ENCODE measurements at places on chromosomes 4 and X. TPM values are rescaled to one million over a fixed set of nuclear protein-coding genes. Genes with fewer than 3 reads are reported as not detected.

PFKFB1 gene
- total RNA-seq: 24.0 TPM

CT45A2 gene
- total RNA-seq: not detected

GRCh38 chrX:74325130-74326059 is 21.4 kb downstream of the ZCCHC13 start:
- no peak for DNase-seq

GRCh38 chrX:118249146-118249545 is 96.8 kb upstream of the WDR44 start:
- no peak for DNase-seq

- no peak for DNase-seq
Measured at GRCh38 chr4:147754037-147754445, 22.2 kb downstream of the ARHGAP10 start.

DNA sequence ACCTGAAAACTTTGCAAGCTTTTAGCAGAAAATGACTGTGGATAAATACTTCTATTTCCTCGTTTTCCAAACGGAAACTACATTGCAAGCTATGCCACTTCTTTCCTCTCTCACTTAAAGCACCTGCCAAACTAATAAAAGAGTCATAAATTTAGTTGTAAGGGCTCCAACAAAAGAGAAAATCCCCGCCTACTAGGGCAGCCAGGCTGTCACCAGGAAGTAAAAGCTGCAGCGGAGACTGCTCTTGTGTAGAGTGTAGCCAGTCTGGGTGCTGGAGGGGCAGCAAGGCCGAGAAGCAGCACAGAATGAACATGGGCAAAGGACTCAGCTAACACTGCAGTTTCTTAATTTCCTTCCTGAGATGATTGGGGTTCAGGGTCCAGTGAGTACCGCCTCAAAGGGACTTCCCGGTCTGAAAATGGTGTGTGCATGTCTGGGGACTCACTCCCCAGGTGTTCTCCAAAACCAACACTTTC is 89.3 kb upstream of the MAML3 start:
- DNase-seq: no peak

GRCh38 chr4:26356081-26356501 is 35.3 kb downstream of the RBPJ start:
- DNase-seq: no peak

GRCh38 chr4:44554768-44555167 is 96.7 kb downstream of the YIPF7 start:
- no peak for DNase-seq

GRCh38 chrX:136784231-136784630 is 3.5 kb upstream of the ARHGEF6 start:
- no peak for DNase-seq

GRCh38 chrX:10602646-10603045 is 17.7 kb downstream of the MID1 start:
- no peak for DNase-seq

- DNase-seq: no peak
Measured at GRCh38 chrX:110173192-110174175, 144.4 kb downstream of the AMMECR1 start.

GRCh38 chrX:154649503-154650220 is 3.7 kb downstream of the CTAG2 start:
- no peak for DNase-seq

BEND2 gene
- total RNA-seq: not detected

DNA sequence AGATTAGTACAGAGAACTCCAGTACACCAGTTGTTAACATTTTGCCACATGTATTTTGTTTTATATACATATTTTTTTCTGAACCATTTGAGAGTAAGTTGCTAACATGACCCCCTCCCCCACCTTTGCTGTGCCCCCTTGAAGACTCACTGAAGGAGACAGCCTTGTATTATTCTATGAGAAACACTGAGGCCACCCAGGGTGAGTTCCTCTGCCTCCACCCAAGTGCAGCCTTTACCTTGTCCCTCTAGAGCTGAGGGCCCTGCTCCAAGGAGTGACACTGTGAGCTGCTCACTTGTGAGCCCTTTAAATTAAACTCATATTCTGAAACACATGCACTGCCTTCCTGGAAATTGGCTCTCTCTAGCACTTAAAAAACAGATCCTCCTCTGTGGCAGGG is 21.1 kb downstream of the KIT start:
- no peak for DNase-seq

DNA sequence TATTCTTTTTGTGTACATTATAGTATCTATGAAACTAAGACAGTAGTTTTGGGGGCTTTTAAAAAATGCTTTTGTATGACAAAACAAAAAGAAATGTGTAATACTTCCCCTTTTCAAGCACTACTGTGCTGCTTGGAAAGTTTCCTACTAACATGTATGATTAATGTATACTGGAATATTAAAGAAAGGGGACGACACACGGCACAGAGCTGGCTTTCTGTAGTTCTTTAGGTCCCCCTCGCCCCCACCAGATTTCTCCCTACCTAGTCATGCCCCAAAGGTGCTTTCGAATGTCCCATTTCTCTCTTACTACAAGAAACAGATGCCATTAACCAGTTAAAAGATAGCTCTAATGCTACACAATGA is 1.6 kb upstream of the AP1S2 start:
- no peak for DNase-seq

DNA sequence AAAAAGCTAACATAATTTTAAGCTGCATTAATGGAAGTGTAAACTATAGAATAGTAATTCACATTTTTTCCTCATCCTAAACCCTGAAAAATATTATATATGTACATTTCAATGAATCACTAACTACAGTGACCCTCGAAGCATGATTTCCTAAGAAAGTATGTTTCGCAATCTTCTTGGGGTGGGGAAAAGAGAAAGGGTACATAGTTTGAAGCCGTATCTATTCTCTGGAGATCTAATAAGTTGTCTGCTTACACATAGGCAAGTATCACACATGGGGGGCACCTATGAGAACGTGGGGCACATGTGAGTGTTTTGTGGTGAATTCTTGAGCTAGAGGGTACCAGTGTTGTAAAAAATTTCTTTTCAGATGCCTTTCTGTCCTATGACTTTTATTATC is 71.2 kb downstream of the JADE1 start:
- DNase-seq: no peak

RTL9 gene
- 0.08 TPM for total RNA-seq

- no peak for DNase-seq
Measured at GRCh38 chrX:56397636-56398035, 165.5 kb downstream of the KLF8 start.

CFAP47 gene
- 0.40 TPM for total RNA-seq

XG gene
- not detected for total RNA-seq

DNA sequence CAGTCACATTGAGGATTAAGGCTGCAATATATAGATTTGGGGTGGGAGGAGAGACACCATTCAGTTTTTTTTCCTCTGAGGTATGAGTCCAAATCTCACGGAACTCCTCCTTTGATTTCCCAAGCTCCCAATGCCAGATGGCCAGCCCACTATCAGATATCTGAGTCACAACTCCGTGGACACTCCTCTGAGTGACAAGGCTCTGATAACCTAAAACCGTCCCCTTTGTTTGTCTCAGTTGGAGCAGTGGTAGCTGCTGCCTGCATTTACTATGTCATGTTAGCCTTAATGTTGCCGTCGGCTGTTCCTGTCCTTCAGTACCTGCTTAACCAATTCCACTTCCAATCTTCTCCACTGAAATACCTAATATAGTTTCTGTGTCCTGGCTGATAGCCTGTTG is 107.3 kb downstream of the DTHD1 start:
- DNase-seq: no peak

- no peak for DNase-seq
Measured at GRCh38 chrX:8140986-8141744, 29.9 kb downstream of the VCX2 start.

DNA sequence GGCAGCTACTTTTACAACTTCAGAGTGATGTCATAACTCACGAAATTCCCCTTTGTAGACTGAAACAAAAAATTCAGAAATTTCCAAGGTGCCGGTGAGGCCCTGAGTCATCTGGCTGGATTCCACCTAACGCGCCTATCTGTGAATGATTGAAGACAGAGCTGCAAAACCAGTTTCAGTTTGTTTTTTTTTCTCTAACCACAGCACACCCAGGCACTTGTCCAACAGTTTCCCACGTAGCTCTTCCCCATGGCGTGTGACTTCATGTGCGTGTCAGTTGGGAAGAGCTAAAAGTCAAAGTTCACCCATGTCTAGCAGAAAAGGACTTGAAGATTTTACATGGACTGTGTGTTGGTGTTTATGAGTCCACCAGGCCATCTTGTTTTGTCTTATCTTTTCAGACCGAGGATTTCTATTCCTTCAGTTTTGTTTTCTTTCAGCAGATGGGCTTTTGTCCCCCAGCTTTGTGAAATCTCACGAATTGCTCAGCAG is 16.4 kb downstream of the TCEANC start:
- peak; percentile 73 for DNase-seq

GRCh38 chrX:11665168-11666111 is at the start of gene ARHGAP6:
TSS of gene ARHGAP6 (minus strand) at chrX:11665920. CDS start at chrX:11664828, 1,092 bp downstream.
- DNase-seq: no peak

NSG1 gene
- total RNA-seq: 0.13 TPM

DDIT4L gene
- total RNA-seq: 0.33 TPM

KCNIP4 gene
- not detected for total RNA-seq

DNA sequence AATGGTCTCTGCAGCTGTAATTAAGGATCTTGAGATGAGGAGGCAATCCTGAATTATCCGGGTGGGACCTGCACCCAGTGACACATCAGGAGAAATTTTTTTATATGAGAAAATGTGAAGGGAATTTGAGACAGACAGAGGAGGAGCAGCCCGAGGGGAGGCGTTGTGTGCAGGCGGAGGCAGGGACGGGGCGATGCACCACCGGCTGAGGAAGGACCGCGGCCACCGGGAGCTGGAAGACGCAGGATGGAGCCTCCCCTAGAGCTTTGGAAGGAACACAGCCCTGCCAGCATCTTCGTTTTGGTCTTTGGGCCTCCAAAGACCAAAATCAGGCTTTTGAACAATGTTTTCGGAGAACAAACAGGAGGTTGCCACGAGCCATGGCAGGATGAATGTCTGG is 85.0 kb upstream of the ADRA2C start:
- DNase-seq: no peak

DNA sequence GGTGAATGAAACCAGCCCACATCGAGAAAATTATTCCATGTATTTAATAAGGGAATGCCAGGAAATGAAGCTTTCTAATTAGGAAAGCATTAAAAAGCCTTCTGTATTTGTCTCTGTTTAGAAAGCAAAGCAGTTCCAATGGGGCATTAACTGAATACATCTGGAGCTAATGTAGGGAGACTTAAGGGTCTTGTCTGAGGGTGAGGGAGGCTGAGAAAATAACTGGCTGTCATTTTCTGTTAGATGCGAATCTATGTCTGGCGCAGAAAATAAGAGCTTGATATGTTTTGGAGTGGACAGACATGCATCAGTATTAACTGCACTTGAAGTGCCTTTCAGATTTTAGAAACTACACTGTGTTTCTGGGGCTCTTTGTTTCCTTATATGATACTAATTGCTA is 111.3 kb downstream of the KLHL8 start:
- no peak for DNase-seq

DNA sequence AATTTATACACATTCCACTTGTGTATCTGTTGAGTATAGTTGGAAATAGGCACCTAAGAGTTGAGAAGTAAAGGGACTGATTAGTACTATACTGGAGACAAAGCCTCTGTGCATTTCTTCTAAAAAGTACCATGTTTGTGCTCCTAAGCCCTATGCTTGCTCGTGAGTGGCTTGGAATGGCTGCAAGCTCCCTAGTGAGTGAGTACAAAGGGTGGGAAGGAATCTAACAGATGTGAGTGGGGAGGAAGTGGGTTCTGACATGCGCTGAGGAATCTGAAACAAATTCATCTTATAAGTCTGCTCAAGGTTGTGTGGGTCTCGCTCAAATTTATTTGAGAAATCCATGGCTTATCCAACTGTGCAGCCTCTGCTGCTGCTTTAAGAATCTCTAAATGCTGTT is 13.3 kb downstream of the SPCS3 start:
- DNase-seq: no peak

GRCh38 chr4:159368320-159368719 is 265.4 kb downstream of the RAPGEF2 start:
- no peak for DNase-seq

DNA sequence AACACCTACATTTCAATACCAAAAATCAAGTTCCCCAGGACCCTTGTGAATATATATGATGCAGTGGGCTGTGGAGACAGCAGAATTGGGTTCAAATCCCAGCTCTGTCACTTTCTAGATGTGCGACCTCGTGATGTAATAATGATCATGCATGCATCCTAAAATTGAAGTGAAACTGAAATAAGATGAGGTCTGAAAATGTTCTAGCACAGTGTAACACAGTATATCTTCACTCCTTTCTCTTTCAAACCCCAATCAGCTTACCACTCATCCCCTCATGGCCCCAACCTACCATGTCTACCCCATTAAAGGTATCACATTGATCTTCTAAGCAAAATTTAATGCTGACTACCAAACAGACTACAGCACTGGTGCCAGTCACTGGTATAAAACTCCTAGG is 69.9 kb upstream of the BRS3 start:
- no peak for DNase-seq

DNA sequence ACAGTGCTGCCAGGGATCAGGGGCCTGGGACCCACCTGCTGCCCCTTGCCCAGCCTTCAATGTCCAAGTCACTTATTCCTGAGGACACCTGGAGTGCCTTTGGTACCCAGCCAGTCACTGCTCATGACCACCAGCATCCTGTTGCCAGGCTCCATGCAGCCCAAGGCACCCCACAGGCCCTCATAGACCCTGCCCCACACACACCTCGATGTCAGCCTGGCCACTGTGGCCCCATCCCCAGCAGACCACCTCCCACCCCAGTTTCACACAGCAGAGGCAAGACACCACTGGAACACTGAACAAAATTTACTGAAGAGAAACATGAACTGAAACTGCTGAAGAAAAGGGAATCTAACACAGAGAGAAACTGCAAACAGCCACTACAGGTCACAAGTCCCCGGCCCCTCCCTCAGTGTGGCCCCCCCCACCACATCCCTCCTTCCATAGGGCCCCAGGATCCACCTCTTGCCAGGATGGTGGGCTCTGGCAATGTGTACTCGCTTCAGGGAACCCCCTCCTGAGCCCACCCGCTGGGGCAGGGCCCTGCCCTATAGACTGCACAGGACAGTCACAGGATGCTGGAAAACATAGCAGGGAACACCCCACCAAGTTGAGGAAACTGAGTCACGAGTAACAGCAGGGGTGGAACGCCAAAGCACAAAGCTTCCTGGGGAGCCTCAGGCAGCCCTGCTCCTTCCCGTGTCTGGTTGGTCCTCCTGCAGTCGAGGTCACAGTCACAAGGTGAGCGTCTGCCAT is 5.2 kb downstream of the PNMA5 start:
- DNase-seq: no peak

DNA sequence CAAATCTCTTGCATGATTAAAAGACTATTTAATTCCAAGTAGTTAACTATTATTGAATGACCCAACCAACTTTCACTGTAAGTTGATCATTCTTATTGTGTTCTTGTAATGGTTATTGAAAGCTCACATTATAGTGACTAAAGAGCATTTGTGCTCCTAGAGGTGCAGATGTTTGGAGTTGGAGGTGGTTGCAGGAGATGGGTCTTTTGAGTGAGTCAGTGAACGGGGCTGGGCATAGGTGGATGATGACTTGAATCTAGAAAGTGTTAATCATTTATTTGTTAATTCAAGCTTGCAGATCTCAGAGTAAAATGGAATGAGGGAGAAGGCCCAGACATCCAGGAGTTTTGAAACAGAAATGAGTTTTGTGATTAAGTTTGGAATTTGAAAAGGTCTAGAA is 13.7 kb downstream of the NWD2 start:
- DNase-seq: no peak

GRCh38 chr4:179530958-179531357 is 2088.7 kb upstream of the AGA start:
- no peak for DNase-seq

- DNase-seq: no peak
Measured at GRCh38 chr4:2948895-2949781, 14.1 kb downstream of the NOP14 start.

GRCh38 chr4:142293536-142293935 is 552.6 kb downstream of the INPP4B start:
- no peak for DNase-seq

Data from left lobe of liver (tissue), 2 donors.